ENCODE measurements at places on chromosomes 13 and 19. TPM values are rescaled to one million over a fixed set of nuclear protein-coding genes. Genes with fewer than 3 reads are reported as not detected.
A peak's percentile ranks its signal among the peaks of the same experiment; 100 is the strongest.

DNA sequence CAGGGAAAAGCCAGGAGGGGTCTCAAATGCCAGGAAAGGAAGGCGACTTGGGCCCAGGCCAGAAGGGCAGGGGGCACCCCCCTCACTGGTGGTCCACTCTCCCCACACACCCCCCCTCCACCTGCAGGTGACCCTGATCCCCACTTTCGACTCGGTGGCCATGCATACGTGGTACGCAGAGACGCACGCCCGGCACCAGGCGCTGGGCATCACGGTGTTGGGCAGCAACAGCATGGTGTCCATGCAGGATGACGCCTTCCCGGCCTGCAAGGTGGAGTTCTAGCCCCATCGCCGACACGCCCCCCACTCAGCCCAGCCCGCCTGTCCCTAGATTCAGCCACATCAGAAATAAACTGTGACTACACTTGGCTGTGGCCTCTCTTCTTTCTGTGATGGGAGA lies 14.9 kb downstream of the MAP1S start:
- peaks cover 8% of the 10 kb centered on the region for H3K36me3 ChIP-seq
- no peaks in the 10 kb centered on the region for H3K4me1 ChIP-seq
- DNase-seq = no peak
- H3K27me3 ChIP-seq = no peaks in the 10 kb centered on the region

Gene CEACAM20
- not detected for total RNA-seq

DNA sequence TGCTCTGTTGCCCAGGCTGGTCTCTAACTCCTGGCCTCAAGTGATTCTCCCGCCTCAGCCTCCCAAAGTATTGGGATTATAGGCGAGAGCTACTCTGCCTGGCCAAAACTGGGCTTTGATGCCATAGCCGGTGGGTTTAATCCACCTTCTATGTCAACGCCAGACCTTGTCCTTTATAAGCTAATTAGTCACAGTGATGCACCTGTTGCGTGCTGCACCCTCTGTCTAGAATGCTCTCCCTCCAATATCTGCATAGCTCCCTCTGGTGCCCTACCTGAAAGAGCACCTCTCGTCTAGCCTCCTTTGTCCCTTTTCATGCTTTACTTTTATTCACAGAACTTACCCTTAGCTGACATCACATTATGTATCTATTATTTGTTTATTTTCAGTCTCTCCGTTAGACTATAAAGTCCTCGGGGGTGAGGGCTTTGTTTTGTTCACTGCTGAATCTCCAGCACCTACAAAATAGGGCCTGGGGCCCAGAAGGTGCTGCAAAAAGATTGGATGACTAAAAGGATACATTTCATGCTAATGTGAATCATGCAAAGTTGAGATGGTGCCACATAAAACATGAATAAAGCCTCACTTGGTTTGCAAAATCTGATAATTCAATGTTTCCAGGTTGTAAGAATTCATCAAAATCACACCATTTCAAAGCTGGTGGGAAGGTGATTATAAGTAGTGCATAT lies 148.1 kb downstream of the USP12 start:
- DNase-seq = no peak
- no peaks in the 10 kb centered on the region for H3K27me3 ChIP-seq
- no peak overlapping the region for H3K4me3 ChIP-seq
- no peaks in the 10 kb centered on the region for H3K4me1 ChIP-seq
- no peaks in the 10 kb centered on the region for H3K36me3 ChIP-seq
- H3K27ac ChIP-seq = no peak overlapping the region

GRCh38 chr19:39733841-39734240 lies 4.0 kb downstream of the CLC start:
- H3K4me3 ChIP-seq = no peak overlapping the region
- no peaks in the 10 kb centered on the region for H3K36me3 ChIP-seq
- H3K27me3 ChIP-seq = no peaks in the 10 kb centered on the region

Gene NXNL1
- total RNA-seq = not detected

DNA sequence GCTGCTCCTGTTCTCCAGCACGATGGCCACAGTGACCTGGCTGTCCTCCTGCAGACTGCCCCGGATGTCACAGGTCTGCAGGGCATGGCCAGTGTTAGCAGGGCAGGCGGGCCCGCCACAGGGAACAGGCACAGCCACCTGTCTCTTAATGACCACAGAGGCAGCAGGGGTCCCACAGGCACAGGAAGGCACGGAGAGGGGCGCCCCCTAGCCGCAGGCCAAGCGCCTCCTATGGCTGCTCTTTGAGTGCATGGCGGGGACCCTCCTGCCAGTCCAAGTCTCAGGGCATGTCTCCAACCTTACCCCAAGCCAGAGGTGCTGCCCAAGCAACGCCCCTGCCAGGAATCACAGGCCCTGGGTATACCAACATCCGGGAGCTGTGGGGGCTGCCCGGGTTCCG lies 14.1 kb downstream of the IZUMO4 start:
- no peaks in the 10 kb centered on the region for H3K4me1 ChIP-seq
- H3K36me3 ChIP-seq = peaks cover 29% of the 10 kb centered on the region
- H3K27me3 ChIP-seq = no peaks in the 10 kb centered on the region
- no peak for DNase-seq
- H3K4me3 ChIP-seq = no peak overlapping the region

DNA sequence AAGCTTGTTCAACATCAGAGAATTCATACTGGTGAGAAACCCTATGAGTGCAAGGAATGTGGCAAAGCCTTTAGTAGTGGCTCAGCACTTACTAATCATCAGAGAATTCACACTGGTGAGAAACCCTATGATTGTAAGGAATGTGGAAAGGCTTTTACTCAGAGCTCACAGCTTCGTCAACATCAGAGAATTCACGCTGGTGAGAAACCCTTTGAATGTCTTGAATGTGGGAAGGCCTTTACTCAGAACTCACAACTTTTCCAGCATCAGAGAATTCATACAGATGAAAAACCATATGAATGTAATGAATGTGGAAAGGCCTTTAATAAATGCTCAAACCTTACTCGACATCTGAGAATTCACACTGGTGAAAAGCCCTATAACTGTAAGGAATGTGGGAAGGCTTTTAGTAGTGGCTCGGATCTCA lies 25.2 kb downstream of the ZNF383 start:
- H3K4me1 ChIP-seq = no peaks in the 10 kb centered on the region
- no peak overlapping the region for H3K27ac ChIP-seq
- H3K4me3 ChIP-seq = peak overlapping the region; percentile 35
- no peaks in the 10 kb centered on the region for H3K27me3 ChIP-seq

DNA sequence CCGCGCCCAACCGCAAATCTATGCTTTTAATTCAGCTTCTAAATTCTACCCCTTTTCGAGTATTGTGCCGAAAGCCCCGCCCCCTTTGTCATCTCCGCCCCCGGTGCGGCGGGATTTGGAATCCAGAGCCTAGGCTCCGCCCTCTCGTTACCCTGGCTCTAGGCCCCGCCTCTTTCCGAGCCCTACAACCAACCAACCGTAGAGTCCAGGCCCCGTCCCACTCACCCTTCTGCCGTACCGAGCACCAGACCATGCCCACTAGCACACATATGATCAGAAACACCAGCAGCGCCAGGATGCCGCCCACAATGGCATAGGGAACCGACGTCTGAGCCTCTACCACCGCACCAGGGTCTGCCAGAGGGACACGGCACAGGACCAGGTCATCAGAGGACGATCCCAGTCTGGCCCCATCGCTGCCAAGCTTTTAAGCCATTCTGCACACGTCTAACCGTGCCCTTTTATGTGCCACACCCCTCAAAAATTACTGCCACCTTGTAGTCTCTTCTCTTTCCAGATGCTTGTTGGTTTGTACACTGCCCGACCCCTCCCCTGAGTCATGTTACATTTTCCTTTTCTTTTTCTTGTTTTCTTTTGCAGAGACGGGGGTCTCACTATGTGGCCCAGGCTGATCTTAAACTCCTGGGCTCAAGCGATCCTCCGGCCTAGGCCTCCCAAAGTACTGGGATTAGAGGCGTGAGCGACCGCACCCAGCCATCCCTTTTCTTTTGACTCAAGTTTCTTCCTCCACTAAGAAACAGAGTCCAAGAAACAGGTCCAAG lies 4.7 kb upstream of the ZNF428 start:
- H3K27ac ChIP-seq = no peak overlapping the region
- H3K4me1 ChIP-seq = no peaks in the 10 kb centered on the region
- no peak for DNase-seq
- H3K27me3 ChIP-seq = no peaks in the 10 kb centered on the region
- H3K4me3 ChIP-seq = no peak overlapping the region

All from breast epithelium (tissue), 4 donors.